ENCODE measurements at places on chromosomes 6 and 20.

DNA sequence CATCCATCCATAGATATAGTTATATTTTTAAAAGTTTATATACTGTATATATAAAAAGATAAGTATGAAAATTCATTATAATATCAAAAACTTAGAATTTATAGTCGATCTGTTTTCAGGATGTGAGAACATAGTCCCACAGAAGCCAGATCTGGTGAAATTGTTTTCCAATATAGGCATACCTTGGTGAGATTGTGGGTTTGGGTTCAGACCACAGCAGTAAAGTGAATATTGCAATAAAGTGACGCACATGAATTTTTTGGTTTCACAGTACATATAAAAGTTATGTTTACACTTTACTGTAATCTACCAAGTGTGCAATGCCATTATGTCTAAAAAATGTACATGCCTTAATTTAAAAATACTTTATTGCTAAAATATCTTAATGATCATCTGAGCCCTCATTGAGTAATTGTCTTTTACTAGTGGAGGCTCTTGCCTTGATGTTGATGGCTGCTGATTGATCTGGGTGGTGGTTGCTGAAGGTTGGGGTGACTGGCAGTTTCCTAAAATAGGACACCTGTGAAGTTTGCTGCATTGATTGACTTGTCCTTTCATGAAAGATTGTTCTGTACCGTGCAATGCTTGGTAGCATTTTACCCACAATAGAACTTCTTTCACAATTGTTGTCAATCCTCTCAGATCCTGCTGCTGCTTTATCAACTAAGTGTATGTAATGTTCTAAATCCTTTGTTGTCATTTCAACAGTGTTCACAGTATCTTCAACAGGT is 29.8 kb downstream of the AIG1 start:
- DNase-seq, result no peak

GRCh38 chr6:5532941-5533340 is 271.6 kb downstream of the FARS2 start:
- no peak for DNase-seq

DNA sequence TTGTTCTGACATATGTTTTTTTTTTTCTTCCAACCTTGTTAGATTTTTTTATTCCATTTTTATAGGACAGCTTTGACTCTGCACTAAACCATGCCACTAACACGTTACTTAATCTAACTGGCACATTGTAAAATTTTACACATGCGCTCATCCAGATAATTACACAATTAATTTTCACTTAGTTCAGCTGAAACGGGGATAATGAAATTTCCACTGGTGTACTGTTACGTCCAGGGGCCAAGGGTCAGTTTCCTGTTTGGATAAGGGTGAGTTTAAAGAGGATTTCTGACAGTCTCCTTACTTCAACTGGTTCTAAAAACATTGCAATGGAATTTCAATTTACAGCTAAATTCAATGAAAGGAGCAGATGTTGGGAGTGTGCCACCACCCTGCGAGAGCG is 221.8 kb upstream of the CEP162 start:
- no peak for DNase-seq

DNA sequence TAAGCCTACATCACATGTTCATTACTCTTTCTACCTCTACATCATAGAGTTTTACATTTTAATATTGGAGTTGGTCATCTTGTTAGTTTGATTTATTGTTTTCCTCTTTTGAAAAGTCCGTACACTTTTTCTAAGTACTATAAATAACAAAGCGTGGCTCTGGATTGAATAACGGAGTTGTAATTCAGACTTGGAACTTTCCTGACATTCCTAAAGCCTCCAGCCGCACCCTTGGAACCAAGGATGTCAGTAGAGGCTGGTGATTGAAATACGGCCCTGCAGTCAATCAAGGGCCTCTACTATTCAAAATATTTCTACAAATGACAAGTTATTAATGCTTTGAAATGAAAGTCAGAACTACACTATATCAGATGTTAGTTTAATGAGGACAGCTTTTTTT is 301.9 kb upstream of the TBX18 start:
- no peak for DNase-seq

DNA sequence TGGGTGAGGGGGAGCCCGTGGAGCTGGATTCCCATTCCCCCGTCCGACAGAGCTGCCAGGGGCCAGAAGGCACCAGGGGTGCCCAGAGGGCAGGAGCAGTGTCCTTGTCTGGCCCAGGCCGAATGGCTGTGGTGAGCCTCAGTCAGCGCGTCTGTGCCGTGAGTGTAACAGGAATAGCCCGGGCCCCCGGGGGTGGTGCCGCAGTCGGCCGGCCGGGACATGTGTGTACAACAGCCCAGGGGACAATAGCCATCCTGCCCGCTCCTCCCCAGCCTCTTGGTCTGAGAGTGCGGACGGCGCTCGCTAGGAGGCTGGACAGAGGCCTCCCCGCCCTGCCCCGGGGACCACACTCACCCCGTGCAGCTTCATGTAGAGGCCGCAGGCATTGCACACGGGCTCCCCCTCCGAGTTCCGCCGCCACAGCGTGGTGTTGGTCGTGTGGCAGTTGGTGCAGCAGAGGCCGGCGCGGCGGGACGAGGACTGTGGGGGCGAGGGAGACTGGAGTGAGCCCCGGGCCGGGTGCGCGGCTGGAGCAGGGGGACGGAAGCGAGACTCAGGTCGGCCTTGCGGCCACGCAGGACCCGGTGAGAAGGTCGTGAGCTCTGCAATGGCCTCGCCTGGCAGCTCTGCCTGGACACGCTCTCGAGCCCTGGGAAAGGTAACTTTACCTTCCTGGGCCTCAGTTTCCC is 9.6 kb downstream of the GATA5 start:
- DNase-seq, result no peak

DNA sequence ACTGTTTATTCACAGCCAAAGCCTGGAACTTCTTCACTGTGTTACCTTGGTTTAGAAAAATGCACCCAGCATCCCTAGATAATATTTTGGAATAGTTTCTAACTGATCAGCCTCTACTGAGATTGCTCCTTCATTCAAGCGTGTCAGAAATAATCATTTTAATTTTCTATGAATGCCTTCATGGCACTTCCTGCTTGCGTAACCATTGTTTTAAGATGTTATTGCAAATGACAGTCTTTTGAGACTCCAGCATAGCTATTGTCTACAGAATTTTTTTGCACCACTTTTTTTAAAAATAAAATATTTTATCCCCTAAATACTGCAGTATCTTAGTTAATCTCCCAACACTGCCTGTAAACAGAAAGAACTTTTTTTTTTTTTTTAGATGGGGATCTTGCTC is 213.1 kb downstream of the PHACTR1 start:
- DNase-seq, result no peak

DNA sequence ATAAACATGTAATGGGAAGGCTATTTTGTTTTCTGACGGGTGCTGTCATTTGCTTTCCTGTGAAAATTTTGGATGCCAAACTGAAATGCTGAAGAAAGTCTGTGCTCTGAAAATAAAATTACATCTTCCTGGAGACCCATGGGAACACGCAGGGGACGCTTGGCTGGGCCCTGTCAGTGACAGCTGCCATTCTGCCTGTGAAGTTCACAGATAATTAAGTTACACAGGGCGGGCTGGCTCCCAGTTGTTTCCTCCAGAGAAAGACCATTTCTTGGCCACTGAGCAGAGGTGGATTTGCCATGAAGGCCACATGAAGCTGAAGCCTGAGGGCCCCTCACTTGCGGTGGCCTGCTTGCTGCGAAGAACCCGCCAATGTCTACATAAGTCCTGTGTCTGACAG is 93.5 kb downstream of the TMEM170B start:
- no peak for DNase-seq

DNA sequence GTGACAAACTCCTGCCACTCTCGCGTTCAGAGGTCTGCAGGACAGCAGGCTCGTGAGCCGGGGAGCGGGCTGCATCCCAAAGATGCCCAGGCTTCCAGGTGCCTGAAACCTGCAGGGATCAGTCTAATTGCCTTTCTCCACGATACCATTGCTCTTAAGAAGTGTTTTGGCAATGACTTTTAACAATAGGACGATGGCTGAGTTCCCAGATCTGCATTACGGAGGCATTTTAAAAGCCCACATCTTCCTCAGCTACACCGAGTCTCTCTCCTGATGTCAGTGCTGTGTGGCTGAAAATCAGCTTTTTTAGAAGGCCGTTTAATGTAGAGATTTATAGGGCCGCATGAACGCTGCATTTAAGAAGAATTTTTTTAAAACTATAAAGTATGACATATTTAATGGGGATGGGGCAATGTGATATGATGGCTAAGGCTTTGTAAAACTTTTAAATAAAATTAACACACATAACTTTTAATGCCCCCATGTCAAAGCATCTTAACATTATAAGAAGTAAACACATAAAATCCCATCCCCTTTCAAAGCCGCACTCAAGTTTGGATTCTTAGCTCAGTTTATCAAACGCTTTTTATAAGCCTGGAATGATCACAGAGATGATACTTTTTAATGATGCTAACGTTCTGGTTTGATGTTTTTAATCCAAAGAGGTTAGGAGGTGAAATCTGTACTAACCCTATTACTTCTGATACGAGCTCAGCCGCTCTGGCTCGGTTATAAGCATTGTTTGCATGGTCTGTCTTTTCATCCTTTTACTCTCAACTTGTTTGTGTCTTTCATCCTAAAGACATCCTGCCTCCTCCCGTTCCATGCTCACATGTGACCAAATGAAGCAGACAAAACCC is 386.0 kb downstream of the SMOC2 start:
- DNase-seq, result no peak

DNA sequence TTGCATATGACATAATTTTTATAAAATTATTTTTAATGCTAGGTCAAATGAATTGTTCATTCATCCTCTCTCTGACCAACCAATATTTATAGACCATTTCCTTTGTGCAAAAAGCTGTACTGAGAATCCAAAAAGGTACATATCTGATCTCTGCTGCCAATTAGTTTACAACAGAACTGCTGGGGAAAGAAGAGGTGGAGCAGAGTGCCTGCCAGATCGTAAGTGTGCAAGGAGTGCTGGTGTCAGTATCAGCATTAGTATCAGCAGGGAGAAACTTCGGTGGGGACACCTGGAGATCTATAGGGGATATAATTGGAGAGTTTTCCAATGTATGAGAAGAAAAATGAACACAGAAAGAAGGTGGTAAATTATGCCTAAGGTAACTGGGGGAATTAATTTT is 63.3 kb upstream of the ASF1A start:
- no peak for DNase-seq

DNA sequence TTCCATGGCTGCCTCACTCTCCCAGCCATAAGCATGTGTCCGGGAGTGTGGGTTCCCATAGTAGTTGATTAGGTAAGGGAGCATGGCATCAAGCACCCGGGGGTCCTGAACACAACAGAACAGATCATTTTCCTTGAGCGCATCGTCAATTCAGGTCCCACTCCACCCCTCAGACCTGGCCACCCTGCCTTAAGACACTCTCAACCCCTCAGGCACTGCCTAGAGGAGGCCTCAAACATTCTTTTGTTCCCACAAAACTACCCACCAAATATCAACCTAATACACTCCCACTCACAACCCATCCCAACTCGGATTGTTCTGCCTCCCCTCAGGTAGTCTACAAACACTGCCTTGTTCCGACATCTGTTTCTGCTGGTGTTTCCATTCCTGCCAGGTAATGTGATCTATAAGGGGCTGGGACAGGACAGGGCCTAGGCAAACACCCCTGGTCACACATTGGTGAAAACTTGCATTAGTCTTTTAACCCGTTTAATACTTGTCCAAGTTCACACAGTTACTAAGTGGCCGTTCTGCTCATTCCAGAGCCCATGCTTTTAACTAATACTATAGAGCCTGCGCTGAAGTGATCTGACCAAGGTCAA is 1.4 kb downstream of the NFS1 start:
- no peak for DNase-seq

DNA sequence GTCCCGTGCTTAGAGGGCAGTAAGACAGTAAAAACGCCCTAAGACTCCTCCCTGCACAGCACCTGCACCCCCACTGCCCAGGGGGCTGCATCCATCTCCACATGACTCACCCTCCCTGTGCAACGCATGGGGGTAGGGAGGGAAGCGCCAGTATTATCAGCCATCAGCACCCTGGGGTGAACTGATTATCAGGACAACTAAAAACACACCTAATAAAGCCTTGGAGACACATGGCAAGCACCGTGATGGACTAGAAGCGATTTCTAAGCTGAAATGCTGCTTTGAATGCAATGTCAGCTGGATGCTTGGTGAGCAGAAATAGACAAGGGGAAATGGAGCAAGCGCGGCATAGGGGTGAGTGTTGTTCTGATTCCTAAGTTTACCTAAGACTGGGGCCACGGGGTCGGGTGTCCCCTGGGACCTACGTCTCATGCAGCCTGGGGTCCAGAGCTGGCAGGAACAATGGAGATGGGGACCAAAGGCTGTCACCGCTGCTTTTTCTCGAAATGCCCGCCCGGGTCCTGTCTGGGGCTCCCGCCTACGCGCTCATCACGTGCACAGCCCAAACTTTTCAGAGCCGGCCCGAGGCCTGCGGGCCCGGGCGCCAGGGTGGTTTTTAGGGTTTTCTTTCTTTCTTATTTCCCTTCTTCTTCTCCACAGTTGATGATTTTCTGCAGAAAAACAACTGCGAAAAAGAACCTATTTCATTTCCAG is 702 bp upstream of the TNFAIP3 start:
- no peak for DNase-seq

DNA sequence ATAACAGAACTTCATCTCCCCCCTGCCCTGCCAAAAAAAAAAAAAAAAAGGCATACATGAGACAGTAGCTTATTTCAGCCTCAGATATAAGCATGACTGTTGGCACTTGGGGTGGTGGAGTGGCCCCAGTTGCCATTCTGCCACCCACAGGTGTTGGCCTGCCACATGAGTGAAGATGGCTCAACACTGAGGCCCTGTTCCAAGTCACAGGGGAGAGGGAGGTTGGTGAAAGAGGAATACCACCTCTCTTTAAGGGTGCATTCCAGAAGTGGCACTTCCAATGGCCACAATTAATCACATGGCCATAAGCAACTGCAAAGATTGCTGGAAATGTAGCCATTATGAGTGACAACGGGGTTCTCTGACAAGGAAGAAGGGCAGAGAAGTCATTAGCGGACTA is 61.9 kb upstream of the JARID2 start:
- no peak for DNase-seq

- DNase-seq, result no peak
These were observed 75.1 kb downstream of the CARMIL1 start for GRCh38 chr6:25354078-25354932.
